T-cell (primary cell): ENCODE measurements at places on chromosomes 5 and 9. TPM values are rescaled to one million over a fixed set of nuclear protein-coding genes. Genes with fewer than 3 reads are reported as not detected.

Gene SPINK6
- total RNA-seq: not detected

Gene TRPM6
- total RNA-seq: not detected

Gene ATP10B
- not detected for total RNA-seq

Gene BTF3
- total RNA-seq: 585 TPM

DNA sequence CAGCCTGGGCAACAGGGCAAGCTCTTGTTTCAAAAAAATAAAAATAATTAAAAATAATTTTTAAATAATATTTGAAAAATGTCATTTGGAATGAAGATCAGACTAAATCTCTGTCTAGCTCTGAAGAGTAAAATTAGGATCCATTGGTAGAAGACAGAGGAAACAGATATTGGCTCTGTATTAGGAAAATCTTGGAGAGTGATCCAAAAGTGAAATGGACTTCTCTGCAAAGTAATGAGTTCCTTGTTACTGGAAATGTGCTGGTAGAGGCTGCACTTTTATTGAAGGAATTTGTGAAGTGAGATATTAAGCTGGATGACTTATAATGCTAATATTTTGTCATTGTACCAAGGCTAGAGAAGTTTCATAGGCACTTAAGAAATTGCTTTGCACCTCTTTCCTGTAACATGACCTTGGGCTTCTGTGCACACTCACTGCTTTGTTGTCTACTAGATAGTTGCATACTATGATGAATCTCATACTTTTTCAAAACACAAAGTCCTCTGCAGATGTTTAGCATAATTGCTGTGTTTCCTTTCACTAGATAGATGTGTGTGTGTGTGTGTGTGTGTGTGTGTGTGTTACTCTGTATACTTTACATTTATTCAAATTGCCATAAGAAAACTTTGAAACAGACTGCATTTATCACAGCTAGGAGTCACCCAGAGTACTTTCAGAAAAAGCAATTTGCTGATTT, 13.1 kb downstream of the THBS4 start:
- no peak for DNase-seq

DNA sequence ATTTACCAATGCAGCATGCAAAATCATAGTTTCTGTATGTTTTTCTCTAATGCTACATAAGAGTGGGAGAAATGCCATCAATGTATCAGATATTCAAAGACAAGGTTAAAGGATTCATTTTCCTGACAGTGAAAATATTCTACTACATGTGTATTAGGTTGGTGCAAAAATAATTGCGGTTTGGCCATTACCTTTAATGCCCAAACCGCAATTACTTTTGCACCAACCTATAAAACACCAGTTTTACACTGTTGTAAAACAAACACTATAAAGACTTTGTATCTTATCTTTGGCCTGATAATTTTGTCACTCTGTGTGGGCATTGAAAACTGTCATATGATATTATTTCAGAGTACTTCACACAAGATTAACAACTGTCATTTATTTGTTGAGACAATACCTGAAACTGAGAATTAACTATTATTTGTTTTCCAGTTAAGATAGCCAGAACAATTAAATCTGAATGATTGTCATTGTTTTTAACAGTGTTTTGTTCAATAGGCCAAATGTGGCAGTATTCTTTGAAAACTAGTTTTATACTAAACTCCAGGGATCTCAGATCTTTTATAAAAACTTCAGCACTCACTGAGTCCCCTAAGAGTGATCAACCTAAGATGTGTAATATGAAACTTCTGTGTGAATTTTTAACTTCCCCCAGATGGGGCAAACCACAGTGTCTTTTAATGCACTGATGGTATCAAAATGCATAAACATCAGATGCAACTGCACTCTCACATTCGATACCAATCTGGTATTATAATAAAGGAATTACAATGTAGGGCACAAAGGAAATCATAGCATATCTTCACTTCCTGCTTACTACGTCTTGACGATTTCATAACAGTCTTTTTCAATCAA, 53.8 kb upstream of the FBN2 start:
- no peak for DNase-seq

DNA sequence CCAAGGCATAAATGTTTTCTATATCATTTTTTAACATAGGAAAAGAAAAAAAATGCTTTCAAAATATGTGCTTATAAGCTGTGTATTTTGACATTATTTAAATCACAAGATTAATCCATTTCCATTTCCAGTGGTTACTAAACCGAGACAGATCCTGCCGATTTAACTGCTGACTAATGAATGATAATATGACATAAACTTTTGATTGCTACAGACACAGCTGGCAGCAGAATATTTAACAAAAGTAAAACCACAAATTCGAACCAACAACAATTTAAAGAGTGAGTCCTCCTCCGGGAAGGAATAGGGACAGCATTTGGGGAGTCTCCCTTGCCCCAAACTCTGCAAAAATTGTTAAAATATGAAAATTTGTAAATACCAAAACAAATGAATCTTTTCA, 401.3 kb upstream of the DAB2 start:
- no peak for DNase-seq

GRCh38 chr9:126532019-126532462, 81.7 kb upstream of the LMX1B start:
- no peak for DNase-seq

- no peak for DNase-seq
Measured at GRCh38 chr5:116709082-116709481, 134.5 kb upstream of the SEMA6A start.

GRCh38 chr9:110928599-110928998, 109.7 kb downstream of the LPAR1 start:
- DNase-seq: no peak

GRCh38 chr5:112681481-112681908, 56.2 kb upstream of the APC start:
- DNase-seq: no peak

DNA sequence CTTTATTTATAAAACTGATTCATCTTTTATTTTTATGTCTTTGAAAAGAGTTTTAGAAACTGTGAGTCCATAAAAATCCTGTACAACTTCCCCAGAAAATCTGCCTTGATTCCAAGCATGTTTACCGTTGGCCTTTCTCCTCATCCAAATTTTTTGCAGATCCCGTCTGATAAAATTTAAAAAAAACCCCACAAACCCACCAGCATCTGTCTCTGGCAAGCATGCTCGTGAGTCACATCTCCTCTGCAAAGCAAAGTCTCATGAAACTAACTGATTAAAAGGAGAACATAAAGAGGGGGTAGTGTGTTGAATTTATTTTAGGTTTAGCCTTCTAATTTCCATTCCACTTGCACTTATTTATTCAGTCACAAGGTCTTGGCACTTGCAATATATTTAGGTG, 109.4 kb downstream of the MAT2B start:
- DNase-seq: no peak

DNA sequence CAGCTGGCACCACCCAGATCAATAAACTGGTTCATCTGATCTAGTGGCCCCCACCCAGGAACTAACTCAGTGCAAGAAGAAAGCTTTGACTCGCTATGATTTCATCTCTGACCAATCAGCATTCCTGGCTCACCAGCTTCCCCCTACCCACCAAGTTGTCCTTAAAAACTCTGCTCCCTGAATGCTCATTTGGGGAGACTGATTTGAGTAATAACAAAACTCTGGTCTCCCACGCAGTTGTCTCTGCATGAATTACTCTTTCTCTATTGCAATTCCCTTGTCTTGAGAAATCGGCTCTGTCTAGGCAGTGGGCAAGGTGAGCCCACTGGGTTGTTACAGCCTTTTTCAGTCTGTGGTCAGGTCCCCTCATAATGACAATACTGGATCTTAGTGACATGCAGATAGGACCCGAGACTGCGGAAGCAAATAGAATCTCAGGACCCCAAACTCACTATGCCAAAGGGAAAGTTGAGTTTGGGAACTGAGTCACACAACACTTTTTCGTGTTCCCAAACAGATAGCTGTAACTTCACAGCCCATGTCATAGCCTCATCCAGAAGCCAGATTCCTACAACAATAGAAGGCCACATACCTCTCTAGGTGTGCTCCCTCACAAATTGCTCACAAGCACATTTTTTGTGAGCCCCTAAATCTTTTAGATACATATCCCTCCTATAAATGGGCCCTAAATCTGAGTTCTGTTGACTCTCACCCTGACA, 175.2 kb upstream of the RAI14 start:
- no peak for DNase-seq

GRCh38 chr9:130692321-130692720, 1.3 kb upstream of the EXOSC2 start:
- DNase-seq: no peak

DNA sequence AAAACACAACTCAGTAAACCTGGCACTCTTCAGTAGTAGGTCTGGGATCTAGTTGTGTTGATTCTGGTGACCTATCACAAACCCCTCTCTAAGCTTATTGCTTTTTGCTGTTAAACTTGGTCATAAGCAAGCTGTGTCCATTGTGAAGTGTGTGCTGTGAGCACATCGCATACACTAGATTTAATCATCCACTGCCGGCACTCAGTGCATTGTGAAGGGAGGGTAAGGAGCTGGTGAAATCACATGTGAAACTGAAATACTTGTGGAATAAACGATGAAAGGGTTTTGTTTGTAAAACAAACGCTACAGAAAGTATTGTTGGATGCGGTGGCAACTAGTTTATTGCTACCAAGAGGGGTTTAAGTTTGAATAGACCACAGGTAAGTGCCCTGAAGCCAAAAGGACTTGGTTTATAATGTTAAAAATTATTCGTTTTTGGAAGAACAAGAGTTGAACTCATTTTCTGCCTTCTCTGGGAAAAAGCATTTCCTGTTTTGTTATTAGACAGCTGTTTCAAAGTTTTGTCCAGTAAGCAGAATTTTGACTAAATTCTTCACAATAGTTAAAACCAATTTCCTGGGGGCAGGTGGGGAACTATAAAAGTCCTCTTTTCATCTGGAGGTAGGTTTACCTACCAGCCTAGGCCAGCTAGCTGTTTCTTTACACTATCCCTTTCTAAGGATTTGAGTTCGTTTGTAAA, 24.6 kb downstream of the TJP2 start:
- DNase-seq: no peak

- DNase-seq: no peak
Measured at GRCh38 chr5:58156973-58157701, 302.7 kb downstream of the PLK2 start.

- no peak for DNase-seq
Measured at GRCh38 chr5:98428806-98429205, 344.7 kb upstream of the RGMB start.

DNA sequence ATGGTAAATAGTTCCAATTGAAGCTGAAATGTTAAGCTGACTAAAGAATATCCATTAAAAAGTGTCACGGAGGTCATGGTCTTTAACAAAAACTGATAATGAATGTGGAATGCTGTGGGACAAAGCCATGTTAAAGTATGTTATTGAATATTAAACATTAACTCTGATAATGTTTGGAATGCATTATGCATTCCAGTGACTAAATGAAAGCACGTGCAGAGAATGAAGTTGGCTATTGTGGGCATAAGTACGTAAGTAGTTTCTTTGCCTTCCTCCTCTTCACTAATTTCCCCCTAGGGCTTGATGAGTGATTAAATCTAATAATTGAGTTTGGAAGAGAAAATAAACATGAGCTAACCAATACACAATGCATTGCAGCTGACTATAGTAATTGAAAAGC, 640.4 kb upstream of the CDH10 start:
- no peak for DNase-seq

- DNase-seq: no peak
Measured at GRCh38 chr5:14528926-14529325, 52.7 kb upstream of the OTULINL start.
